Activated CD8-positive, alpha-beta memory T cell treated with anti-CD3 and anti-CD28 coated beads for 1 hour (primary cell): ENCODE measurements at places on chromosomes 13 and 19.

GRCh38 chr19:10553943-10554381, 10.3 kb downstream of the ATG4D start:
- peak; percentile 42 for DNase-seq

DNA sequence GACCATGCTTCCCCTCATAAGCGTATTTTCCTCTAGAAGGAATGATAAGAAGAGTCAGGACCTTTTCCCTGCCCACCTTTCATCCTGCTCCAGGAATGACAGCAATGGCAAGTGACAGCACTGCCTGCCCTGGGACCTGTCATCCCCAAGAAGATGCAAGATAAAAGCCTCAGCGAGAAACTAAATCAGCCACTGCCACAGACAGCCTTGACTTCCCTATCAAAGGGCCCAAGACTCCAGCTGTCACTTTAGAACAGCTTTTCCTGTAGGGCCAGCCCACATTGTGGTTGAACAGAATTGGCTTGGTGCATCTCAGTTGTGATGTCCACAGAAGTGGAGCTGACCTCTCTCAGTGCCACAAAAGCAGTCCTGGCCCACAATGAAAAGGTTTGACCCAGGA, 1.1 kb downstream of the RAB8A start:
- no peak for DNase-seq

DNA sequence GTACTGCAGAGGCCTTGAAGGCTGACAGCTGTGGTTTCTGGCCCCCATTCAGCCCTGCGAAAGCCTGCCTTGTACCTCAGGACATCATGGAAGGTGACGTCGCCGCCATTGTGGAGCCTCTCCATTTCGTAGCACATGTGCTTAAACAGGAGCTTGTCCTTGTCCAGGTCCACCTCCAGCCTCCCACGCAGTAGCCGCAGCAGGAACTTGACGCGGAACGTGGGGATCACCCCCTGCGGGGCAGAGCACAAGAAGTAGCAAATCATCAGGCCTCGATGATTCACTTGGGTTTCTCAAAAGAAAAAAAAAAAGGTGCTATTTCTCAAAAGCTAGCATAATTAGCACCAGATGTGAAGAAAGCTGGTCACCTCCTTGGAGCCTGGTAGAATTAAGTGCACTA, 351.0 kb downstream of the NALCN start:
- DNase-seq, result no peak

DNA sequence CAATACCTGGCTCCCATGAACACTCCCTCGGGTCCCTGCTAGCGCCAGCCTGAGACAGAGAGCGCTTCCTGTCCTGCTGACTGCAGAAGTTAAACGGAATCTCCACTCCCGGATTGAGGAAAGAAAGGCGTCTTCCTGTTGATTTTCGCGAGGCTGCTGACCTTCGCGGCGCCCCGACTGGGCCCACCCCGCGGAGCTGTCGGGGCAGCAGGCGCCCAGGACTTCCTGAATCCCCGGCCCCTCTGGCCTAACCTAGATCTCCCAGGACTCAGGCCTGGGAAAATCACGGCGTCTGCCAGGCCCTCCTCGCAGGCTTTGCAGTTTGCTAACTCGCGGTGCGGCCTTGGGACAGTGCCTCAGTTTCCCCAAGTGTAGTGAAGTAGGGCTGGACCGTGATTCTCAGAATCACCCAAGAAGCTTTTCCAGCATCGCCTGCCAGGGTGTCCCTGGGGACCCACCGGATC, 108.8 kb downstream of the KCTD15 start:
- no peak for DNase-seq

GRCh38 chr13:45909673-45910072, 58.1 kb upstream of the SIAH3 start:
- no peak for DNase-seq

- no peak for DNase-seq
These were observed 15.8 kb downstream of the DGKH start for GRCh38 chr13:42064259-42064658.

GRCh38 chr13:91112201-91112923, 235.1 kb upstream of the MIR17HG start:
- DNase-seq, result no peak

- no peak for DNase-seq
These were observed 304.2 kb downstream of the COG6 start for GRCh38 chr13:39959497-39960144.

DNA sequence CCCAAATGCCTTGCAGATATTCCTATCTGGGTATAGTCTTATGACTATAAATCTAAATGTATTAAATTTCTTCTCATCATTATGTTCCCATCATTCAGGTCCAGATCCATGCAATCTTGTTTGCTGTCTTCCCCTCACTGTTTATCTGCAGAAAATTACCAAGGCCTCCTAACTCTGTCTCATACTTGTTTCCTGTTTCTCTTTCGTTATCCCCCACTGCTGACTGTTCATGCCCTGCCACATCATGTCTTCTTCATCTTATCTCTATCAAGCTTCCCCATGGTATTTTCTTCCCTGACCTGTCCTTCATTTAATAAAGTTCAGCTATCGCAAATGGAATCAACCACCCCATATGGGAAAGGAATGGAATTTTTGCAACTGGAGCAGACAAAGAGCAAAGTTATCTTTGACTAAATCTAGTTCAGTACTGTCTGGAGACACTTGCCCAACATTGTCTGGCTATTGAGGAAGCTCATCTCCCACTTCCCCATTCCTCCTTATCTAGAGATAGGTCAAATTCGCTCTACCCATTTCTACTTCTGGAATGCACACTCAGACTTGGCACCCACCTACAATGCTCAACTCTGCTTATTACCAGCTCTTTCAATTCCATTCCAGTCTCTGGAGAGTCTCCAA, 1358.1 kb downstream of the EFNB2 start:
- no peak for DNase-seq

- DNase-seq, result no peak
These were observed 24.4 kb downstream of the WDR88 start for GRCh38 chr19:33156334-33156733.

DNA sequence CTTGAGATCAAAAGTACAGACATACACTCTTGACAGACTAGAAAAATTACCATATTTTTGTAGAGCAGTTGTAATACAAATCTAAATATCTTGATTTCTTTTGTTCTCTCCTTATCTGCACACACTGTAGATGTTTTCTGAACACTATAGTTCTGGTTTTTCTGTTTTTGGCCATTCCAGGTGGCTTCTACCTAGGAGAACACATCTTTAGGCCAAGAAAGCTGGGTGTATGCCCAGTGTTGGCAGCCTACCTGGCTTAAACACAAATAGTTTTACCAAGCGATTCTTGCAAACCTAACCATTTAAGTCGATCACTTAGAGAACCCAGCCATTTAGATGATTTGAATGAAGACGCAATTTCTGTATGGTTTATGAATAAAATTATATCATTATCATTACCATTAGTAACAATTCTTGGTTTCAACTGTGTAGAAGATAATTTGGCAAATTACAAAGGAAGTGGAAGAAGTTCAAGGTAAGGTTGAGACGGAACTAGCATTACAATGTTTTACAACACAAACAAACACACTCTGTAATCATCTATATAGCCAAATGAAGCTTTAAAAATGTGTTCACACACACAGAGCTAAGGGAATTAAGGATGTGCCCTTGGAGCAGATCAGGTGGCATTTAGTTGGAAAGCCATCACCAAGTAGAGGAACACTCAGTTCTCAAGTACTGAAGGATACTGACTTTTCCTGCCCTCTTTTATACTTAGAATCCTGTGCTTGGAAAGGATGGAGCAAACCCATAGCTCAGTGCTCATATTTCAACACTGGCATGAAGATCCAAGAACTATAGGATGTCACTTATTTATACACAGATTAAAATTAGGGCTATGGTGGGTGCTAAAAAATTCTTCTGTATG, 36.2 kb downstream of the ERCC5 start:
- no peak for DNase-seq

DNA sequence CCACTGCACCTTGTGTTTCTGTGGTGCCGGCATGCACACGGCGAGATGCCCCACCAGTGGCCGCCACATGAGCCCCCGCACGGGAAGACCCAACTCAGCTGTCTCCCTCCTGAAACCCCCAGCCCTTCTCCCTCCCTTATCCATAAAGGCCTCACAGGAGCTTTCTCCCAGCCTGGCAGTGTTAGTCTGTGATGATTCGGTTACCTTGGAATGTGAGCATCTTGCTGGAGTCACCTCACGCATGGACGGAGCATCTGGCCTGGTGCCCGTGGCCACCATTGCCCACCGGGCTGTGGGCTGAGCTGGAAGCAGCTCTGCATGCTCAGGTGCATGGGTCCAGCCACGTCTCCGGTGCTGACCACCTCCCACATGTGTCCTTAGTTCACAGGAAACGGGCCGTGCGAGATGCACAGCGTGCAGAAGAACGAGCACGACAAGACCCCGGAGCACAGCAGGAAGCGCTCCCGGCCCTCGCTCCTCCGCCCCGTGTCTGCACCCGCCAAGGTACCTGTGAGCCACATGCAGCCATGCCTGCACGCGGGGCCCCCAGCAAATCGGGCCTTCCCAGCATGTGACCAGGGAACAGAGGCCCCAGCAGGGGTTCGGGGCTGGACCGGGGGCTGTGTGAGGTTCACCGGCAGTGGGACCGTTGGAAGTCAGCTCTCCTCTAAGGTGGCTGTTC, 22.0 kb downstream of the SIN3B start:
- DNase-seq, result no peak

GRCh38 chr13:19984430-19985218, 26.1 kb downstream of the ZMYM2 start:
- DNase-seq, result no peak

- no peak for DNase-seq
These were observed 383.4 kb downstream of the ITGBL1 start for GRCh38 chr13:101835920-101836319.

- DNase-seq, result no peak
These were observed 145.6 kb upstream of the KLHL1 start for GRCh38 chr13:70253834-70254233.

DNA sequence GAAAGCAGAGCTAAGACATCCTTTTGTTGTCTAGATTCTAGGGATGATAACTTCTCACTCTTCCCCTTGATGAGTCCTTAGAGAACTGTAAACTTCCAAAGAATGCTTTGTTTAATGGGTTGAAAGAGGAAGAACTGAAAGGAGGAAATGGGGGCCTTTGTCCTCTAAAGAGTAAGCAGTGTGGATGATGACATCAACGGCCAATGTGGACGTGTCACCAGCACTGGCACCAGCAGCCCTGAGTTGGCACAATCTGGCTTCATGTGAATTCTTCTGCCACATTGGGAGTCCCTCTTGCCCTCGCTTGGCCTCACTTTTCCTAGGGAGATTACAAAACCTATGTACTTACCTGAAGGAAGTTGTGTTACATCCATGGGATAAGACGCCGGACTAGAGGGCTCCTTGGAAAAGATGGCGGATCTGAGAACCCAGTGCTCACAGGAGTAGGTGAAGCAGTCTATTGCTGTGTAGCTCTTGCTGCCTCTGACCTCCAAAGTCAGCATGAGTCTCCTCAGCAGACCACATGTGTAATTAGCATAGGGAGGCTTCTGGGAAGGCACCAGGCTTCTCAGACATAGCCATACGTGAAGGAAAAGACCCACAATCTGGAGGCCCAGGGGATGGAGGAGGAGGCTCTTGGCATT, 62.8 kb downstream of the RGCC start:
- DNase-seq, result no peak

GRCh38 chr19:33396701-33397535, 23.4 kb downstream of the CEBPG start:
- DNase-seq, result no peak

- no peak for DNase-seq
These were observed 2.1 kb upstream of the ATP1A3 start for GRCh38 chr19:41995959-41996797.

DNA sequence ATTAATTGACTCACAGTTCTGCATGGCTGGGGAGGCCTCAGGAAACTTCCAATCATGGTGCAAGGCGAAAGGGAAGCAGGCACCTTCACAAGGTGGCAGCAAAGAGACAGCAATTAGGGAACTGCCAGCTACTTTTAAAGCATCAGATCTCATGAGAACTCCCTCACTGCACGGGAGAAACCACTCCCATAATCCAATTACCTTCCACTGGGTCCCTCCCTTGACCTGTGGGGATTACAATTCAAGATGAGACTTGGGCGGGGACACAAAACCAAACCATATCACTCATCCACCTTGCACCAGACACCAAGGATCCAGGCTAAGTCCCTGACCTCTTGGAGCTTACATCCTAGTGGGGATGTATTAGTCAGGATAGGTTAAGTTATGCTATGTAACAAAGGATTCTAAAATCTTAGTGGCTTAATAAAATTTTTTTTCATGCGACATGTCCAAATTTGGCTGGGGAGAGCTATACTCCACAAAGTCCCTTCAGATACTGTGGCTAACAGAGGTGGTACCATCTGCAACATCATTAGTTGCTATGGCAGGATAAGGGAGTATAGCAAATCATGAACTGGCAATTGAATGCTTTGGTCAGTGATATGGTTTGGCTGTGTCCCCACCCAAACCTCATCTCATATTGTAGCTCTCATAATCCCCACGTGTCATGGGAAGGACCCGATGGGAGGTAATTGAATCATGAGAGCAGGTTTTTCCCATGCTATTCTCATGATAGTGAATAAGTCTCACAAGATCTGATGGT, 8.3 kb upstream of the FAM187B start:
- DNase-seq, result no peak

- DNase-seq, result no peak
These were observed 33.2 kb downstream of the RAB20 start for GRCh38 chr13:110528371-110528770.

DNA sequence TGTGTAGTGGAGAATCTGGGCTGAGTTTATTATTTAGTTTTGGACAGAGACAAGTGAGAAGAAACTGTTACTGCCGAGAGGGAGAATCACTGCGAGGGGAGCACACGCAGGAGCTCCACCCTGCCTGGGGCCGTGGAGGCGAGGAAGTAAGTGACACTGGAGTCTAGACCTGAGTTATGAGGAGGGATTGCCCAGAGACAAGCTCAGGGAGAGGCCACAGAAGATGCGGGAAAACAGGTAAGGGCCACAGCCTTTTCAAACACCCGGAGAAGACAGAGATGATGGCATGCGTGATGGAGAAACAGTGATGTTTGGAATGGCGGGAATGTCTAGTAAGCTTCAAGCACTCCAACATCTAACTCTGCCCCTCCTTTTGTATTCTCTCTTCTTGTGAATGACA, 84.1 kb downstream of the TNFSF11 start:
- no peak for DNase-seq

DNA sequence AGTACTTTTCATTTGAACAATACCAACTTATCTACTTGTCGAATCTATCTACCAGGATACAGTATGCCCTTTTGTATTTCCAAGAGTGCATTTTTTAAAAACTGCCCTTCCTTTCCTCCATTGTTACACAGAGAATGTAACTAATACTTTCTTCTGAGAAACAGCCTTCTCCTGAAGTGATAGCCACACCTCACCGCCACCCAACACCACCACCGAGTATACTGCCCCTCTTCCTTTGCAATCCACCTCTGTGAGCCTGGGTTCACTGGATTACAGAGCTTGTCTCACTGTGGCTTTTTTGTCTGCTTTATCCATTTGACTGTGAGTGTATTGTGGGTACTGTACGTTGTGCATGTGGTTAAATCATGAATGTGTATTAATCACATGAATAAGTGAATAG, 305.4 kb downstream of the KLF12 start:
- DNase-seq, result no peak

DNA sequence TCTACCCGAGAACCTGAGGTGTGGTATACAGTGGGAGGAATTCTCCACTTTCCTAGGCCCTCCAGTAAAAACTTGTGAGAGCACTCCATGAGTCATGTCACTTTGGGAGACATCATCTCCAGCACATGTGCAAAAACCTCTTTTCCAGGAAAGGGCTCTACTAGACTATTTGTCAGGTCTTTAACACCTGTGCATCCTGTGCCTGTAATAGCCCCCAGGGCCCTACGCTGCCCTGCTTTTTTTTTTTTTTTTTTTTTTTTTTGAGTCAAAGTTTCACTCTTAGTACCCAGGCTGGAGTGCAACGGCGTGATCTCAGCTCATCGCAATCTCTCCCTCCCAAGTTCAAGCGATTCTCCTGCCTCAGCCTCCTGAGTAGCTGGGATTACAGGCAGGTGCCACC, 1.7 kb upstream of the ERVV-1 start:
- no peak for DNase-seq
